ENCODE measurements at places on chromosomes 12 and 14.

- DNase-seq = no peak
Observed at GRCh38 chr14:75711796-75712211, 50.8 kb downstream of the TTLL5 start.

GRCh38 chr14:104069541-104069940 is 16.0 kb upstream of the ASPG start:
- no peak for DNase-seq

- DNase-seq = no peak
Observed at GRCh38 chr12:14043776-14044175, 62.4 kb upstream of the GRIN2B start.

GRCh38 chr14:69050240-69051184 is 71.4 kb upstream of the ACTN1 start:
- DNase-seq = no peak

All from stimulated activated CD4-positive, alpha-beta T cell treated with anti-CD3 and anti-CD28 coated beads, Interleukin-1b, Interleukin-23, amount 100 ng/mL, for 1 hour (primary cell).